ENCODE measurements at places on chromosomes 3 and 15.

DNA sequence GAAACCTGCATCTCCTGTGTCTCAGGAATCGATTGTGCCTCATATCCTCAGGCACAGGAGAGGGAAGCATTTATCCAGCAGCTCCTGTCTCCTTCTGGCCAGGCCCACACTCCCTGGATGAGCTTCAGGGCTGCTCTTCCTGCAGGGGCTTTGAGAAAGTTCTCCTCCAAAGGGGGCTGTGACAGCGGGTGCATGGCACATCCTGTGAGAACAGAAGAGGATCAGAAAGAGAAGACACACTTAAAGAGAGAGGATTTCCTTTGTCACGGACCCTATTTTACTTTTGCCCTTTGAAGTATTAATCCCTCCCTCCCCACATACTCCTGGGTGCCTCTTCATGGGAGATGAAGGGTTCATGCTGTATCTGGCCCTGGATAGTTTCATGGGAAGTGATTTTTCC is 46.0 kb downstream of the MFSD1 start:
- no peak for DNase-seq

DNA sequence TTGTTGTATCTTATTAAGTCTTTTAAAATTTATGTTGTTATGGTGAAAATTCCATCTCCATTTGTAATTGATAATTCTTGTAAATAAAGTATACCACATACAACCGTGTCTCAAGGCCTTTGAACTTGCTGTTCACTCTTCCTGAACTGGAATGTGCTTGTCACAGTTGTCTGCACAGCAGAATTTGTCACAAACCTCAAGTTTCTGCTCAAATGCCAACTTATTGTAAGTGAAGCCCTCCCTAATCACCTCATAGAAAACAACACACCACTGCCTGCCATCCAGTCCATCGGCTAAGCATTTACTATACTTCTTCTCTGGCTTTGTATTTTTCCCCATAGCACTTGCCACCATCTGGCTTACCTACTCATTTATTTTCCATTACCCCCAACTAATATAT is 192.3 kb downstream of the THRB start:
- DNase-seq, result no peak

DNA sequence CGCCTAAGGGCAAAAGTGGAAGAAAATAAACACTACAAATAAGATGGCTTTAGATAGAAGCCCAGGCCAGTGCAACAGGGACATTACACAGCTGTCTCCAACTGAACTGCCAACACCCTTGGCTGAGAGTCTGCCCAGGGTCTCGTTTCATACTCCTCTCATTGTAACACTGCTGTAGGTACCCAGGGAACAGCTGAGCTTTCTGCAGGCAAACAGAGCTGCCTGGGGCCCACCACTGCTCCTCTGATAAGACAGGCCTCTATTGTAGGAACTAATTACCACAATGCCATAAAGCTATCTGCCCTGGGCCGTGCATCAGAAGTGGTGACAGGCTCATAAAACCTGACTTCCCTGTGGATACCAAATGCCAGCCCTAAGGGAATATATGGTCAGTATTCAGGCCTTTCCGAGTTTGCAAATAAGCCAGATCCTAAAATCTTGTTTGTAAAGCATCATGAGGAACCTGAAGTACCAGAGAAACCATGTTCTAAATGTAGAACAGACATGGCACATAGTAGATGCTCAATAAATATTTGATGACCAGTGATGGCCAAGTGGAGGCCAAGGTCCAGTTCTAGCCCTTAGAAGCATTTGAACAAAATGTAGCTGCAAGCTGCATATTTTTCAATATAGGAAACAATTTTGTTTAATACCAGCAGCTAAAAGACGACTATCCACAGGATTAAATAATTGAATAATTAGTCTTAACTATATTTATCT is 84.3 kb upstream of the NEO1 start:
- no peak for DNase-seq

- no peak for DNase-seq
Measured at GRCh38 chr3:30511524-30512251, 94.7 kb upstream of the TGFBR2 start.

GRCh38 chr15:49062900-49063299 is 16.7 kb upstream of the SECISBP2L start:
- no peak for DNase-seq

DNA sequence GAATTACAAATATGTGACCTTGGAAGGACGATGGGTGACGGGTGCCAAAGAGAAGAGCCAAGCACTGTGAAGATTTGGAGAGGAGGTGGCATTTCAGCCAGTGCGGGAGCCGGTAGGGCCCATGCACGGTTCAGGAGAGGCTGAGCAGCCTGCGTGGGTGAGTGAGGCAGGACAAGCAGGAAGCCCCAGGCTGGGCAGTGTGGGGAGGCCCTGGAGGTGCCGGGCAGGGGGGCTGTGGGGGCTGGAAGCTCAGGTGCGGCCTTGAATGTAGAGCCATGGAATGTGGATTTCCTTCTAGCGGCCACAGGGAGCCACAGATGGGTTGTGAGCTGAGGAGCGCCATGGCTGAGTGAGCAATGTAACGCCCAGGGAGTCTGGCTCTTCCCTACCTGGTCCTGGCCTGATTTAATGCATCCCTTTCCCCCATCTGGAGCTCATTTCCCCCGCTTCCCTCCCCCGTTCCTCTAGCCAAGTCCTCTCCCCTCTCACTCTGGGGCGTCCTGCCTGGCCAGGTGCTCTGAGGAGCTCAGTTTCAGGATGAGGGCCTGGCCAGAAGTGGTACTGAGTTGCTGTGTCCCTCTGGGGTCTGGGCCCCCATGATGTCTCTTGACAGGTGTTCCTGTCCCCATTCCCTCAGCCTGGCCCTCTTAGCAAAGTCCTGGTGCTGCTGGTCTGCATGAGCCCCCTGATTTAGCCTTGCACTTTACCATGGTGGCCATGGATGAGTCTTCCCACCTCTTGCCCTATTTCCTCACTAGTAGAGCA is 41.8 kb upstream of the IQSEC1 start:
- DNase-seq, result no peak

DNA sequence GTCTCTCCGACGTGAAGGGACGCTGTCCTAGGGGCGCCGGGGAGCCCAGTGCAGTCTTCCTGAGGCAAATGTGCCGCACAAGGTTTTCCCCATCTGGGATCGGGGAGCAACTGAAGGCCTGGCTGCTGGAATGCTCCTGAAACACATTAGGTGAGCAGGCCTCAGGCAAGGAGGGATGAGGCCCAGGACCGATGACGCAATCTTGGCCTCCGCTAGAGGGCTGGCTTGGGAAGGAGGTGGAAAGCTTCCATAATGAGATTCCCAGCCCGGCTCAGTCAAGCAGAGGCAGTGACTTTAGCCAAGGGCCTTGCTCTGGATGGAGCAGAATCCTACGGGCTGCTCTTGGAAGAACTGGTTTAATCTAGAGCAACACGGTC is 50.8 kb downstream of the CPN2 start:
- no peak for DNase-seq

- DNase-seq, result no peak
Measured at GRCh38 chr15:83300826-83301225, 16.4 kb upstream of the BNC1 start.

- no peak for DNase-seq
Measured at GRCh38 chr3:189573004-189573403, 58.2 kb upstream of the TP63 start.

GRCh38 chr3:151476344-151477018 is 15.6 kb upstream of the IGSF10 start:
- DNase-seq, result no peak

DNA sequence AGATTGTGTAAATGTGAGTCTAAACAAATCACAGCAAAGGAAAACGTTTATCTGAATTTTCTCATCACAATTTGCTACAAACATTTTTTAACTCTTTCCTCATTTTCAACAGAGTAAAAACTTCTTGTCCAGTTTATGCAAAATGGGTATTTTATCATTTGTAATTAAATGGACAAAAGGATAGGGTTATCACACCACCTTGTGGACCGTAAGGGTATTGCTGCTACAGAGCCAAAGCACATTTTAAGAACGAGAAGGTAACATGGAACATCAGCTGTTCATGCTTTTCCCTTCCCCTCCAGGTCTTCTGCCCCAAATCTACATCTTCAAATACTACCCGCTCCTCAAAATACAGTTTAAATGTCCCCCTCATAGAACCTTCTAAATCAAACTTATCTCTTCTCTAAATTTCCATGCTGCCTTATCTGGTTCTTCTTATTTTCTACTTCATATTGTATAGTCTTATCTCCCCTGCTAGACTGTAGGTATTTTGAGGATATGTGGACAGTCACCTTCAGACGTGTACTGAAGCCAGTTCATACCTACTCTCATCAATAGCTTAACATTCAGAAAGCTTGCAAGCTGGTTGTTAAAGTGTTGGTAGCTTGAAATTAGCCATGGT is 12.8 kb upstream of the SETMAR start:
- peak; percentile 31 for DNase-seq

DNA sequence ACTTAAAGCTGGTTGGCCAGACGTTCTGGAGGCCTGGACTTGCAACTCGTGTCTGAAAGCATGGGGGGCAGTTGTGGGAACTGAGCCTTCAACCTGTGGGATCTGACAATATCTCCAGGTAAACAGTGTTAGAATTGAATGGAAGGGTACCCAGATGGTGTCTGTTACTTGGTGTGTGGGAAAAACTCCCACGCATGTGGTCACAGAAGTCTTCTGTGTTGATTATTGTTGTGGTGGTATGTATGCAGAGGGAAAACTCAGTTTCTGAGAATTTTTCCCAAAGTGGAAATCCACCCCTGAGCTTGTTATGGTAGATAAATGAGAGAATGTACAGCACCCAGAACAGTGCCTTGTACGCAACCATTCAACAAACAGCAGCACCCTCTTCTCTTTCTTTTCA is 238.1 kb upstream of the ICE2 start:
- no peak for DNase-seq

- DNase-seq, result no peak
Measured at GRCh38 chr3:44292276-44292675, 46.3 kb upstream of the TCAIM start.

- no peak for DNase-seq
Measured at GRCh38 chr3:2477620-2478019, 379.0 kb downstream of the CNTN4 start.

GRCh38 chr3:114418724-114419543 is 125.1 kb downstream of the TIGIT start:
- DNase-seq, result peak; percentile 66

GRCh38 chr15:42384597-42384996 is 25.3 kb downstream of the CAPN3 start:
- DNase-seq, result no peak

GRCh38 chr3:78139166-78139565 is 1099.3 kb downstream of the ROBO2 start:
- no peak for DNase-seq

- no peak for DNase-seq
Measured at GRCh38 chr15:96343113-96344059, 12.9 kb downstream of the NR2F2 start.

GRCh38 chr3:52439426-52440248 is 5.3 kb downstream of the SEMA3G start:
- no peak for DNase-seq

DNA sequence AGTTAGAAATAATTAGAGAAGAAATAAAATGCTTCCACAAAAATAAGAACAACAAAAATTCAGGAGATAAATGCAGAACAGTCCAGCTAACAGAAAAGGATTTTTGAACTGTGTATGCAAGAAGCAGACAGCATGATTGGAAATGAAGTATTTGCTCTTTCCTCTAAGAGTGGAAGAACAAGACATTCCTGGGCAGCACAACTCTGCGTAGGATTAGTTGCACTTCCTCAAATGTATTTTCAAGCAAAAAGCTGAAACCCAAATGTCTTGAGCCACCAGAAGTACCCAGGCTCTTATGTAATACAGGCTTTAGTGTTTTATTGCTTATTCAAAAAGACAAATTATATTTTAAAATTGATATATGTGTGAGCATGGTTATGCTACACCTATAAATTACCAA is 127.2 kb downstream of the ZBTB20 start:
- DNase-seq, result no peak

- no peak for DNase-seq
Measured at GRCh38 chr3:123379041-123379830, 69.7 kb downstream of the ADCY5 start.

GRCh38 chr15:78650022-78650421 is 9.0 kb upstream of the CHRNB4 start:
- DNase-seq, result no peak

- peak; percentile 65 for DNase-seq
Measured at GRCh38 chr15:60590935-60591495, 112.1 kb upstream of the ICE2 start.

- no peak for DNase-seq
Measured at GRCh38 chr3:176840641-176841286, 356.5 kb downstream of the TBL1XR1 start.

DNA sequence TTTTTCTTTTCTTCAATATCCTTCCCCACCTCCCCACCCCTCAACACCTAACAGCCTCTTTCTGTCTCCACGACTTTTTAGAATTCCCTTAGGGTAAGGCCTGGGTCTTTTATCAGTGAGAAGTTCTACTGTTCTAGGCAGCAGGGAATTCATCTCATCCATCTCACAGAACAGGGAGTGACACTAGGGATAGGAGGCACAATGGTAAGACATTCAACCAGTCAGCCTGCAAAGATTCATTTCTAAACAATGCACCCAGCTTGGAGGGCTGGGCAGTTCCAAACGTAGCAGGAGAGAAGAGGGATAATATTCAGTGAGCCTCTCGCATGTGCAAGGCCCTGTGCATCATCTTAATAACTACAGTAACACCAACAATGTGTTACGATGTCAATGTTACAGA is 43.6 kb downstream of the LRIG1 start:
- DNase-seq, result no peak

DNA sequence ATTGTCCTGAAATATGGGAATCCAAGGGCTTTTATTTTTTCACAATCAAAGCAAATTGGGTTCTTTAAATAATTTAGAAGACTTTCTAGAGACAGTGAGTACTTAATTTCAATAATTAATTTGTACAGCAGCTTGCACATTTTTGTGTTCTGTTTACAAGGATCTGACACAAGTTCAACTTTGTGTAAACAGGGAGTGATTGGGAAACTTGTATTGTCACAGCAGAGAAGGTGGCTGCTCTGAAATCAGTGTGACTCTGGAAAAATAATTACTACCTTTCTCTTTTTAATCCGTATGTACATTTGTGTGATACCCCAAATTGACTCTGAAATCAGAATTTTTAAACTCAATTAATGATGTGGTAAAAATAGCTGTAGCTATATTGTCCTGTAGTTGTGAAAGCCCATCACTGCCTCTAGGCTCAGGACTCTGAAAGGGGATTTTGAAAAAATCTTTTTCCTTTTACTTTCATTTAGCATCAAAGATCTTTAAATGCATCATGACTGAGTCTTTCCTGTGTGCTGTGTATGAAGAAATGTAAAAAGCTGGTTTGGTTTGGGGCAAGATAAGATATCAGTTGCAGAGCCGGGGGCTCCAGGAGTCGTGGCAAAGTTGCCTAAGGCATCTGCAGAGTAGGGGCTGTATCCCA is 45.1 kb downstream of the MFSD1 start:
- no peak for DNase-seq

DNA sequence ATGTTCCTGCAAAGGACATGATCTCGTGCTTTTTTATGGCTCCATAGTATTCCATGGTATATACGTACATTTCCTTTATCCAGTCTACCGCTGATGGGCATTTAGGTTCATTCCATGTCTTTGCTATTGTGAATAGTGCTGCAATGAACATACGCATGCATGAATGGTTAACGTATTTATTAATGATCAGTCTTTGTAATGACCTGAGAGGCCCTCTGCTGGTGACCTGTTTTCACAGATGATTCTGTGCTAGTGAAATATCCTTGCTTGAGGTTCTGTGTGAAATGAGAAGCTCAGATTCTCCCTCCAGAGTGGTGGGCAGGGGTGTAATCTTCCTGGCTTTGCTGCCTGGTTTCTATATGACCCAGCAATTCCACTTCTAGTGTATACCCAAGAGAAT is 160.2 kb upstream of the RASGRP1 start:
- no peak for DNase-seq

GRCh38 chr15:59570315-59570714 is 41.3 kb upstream of the GCNT3 start:
- no peak for DNase-seq
